Urinary bladder (tissue), 4 donors: ENCODE measurements at places on chromosomes 6 and 20. TPM values are rescaled to one million over a fixed set of nuclear protein-coding genes. Genes with fewer than 3 reads are reported as not detected.
A peak's percentile ranks its signal among the peaks of the same experiment; 100 is the strongest.

DNA sequence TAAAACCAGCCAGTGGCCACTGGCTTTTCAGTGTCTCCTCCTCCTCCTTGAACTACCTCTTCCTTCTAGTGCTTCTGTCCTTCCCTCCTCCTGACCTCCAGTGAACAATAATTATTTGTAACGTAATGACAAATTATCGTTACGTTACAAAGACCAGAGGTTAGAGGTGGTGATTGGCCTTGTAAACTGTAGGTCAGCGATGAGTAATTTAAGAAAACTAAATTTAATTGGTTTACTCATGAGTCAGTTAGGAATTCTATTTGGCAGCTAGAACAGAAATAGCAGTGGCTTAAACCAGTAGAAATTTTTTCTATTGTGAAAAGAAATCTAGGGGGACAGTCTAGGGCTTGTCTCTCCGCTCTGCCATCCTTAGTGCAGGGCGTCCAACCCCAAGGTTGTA is 38.8 kb downstream of the PPARD start:
- DNase-seq, result no peak

GRCh38 chr6:15505463-15505918 is 157.3 kb downstream of the DTNBP1 start:
- DNase-seq, result no peak

- no peak for DNase-seq
Measured at GRCh38 chr20:38878866-38879265, 47.4 kb upstream of the FAM83D start.

GRCh38 chr20:9093218-9093957 is 24.5 kb downstream of the PLCB4 start:
- DNase-seq, result peak; percentile 66

DNA sequence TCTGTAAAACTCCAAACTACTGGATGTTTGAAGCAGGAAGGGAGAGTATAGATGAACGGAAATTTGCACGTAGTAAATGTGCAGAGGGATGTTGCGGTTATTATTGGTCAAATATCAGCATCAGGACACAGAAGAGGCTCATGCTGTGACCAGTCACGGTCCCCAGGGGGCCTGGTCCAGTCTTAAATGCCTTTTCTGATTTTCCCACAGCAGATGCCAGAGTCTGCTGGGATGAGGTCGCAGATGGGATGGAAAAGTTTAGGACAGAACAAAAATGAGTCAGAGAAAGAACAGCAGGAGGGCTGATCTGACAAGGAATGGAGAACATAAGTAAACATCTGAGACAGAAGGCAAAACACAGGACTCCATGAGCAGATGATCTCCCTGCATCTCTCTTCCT is 11.7 kb upstream of the SIRPG start:
- no peak for DNase-seq

CST3 gene
- 1,484 TPM for polyA plus RNA-seq

C20orf144 gene
- 0.03 TPM for polyA plus RNA-seq

DACT2 gene
- 0.60 TPM for polyA plus RNA-seq
